ENCODE measurements at places on chromosomes 7 and 10. TPM values are rescaled to one million over a fixed set of nuclear protein-coding genes. Genes with fewer than 3 reads are reported as not detected.
A peak's percentile ranks its signal among the peaks of the same experiment; 100 is the strongest.

SPDYE11 gene
- total RNA-seq, result not detected

STEAP4 gene
- 21.7 TPM for total RNA-seq

INTS1 gene
- 32.0 TPM for total RNA-seq

NOC3L gene
- 11.0 TPM for total RNA-seq

ZNF783 gene
- total RNA-seq, result 4.8 TPM

RAB19 gene
- not detected for total RNA-seq

PLEKHS1 gene
- not detected for total RNA-seq

HOXA9 gene
- total RNA-seq, result not detected

NCAPG2 gene
- total RNA-seq, result 5.0 TPM

OR2A1 gene
- not detected for total RNA-seq

DNA sequence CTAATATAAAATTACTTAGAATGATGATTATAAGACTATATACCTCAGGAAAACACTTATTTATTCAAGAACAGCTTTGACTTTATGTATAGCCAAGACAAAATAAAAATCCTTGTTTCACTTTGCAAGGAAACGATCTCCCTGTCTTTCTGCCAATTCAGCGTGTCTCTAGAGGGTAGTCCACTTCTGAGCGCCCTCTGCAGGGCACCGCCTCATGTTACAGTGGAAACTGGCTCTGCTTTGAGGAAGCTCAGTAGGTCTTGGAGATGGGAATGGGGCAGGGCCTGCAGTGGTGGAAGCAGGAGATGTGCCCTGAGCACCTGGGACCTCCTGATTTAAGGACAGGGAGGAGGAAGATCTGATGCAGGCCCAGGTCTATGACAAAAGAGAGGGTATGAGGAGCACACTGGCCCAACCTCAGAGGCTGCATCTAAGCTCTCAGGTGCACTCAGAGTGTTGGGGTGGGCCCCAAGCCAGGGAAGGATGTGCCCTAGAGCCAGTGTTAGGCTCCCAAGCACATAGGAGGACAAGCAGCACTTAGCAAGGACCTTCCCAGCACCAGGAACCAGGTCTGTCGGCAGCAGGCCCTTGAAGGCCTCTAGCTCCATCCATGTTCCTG, 481.0 kb downstream of the TNS3 start:
- peak; percentile 68 for DNase-seq

DNA sequence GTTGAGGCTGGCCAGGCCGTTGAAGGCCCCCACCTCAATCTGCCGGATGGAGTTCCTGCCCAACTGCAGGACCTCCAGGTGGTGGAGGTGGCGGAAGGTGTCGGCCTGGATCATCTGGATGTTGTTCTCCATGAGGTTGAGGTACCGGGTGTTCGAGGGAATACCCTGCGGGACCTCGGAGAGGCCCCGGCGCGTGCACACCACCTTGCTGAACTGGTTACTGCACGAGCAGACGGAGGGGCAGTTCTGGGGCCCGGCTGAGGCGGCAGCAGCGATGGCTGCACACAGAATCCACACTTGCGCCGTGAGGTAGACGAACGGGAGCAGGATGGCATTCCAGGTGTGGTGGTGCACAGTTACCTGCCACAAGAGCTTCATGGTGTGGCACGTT, 979 bp downstream of the LRRC4 start:
- no peak for DNase-seq

- no peak for DNase-seq
These were observed 50.9 kb downstream of the SND1 start for GRCh38 chr7:127702938-127703337.

GRCh38 chr7:81207801-81208200, 288.9 kb upstream of the SEMA3C start:
- no peak for DNase-seq

DNA sequence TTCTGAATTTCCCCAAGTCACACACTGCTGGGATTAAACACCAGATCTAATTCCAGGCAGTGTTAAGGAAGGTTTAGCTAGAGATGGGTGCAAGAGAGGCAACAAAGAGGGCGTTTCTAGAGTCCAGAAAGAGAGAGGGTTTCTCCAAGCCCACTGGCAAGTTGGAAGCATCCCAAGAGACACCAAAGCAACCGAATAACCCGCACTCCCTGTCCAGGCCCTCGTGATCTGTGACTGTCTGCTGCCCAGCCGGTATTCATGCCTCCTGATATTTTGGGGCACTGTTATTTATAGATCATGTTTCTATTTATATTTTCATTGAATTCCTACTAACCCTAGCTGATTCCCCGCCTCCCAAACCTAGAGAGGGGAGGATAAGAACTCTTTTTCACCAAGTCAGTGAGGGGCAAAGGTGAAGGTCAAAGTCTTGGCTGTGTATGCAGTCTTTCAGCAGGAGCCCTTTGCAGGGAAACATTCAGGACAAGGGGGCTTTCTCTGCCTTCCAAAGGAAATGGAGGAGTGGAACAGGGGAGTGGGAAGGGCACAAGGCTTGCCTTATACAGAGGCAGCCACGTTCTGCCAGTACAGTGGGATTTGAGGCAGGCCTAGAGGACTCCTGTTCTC, 103.6 kb downstream of the SH3PXD2A start:
- DNase-seq, result peak; percentile 56

- DNase-seq, result no peak
These were observed 20.2 kb downstream of the C10orf71 start for GRCh38 chr10:49319206-49319605.

GRCh38 chr10:128664729-128665128, 538.5 kb upstream of the MKI67 start:
- no peak for DNase-seq

DNA sequence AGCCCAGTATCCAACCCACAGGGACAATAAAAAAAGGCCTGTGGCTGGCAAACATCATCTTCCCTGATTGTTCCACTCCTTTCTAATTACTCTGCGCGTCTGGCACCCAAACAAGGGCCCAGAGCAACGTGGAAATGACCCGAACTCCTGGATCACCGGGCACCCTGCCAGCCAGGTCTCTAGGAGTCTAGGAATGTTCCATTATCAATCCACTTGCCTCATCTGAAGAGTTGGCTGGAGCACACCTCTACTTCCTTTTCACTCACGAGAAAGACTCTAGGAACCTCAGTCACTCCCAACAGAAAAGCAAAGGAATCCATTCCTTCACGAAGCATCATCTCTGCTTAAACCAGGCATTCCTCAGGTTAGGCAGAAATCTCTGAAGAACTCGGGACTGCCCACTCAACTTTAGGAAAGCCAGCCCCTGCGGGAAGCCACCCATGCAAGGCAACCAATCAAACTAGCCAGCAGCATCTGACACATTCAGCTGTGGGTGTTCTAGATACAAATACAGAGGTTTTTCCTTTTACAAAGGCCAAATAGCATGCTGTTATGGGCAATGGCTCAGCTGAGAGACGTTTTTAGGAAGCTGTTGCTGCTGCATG, 37.7 kb downstream of the ATXN7L1 start:
- DNase-seq, result peak; percentile 47

DNA sequence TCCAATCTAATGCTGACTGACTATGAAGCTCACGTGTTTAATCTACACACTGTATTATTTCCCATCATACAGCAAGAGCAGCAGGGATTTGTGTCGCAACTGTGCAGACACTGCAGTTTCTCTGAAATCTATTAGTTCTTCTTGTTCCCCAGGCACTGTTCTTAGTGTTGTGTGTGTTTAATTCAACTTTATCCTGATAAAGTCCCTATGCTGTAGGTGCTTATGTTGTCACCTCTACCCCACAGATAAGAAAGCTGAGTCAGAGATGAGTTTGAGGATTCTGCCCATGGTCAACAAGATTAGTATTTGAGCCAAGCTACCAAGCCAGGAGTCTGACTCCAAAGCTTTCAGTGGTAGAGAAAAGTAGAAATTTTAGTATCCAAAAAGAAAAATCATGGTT, 22.5 kb upstream of the EPHB6 start:
- no peak for DNase-seq

GRCh38 chr10:77873536-77874380, 52.8 kb downstream of the DLG5 start:
- peak; percentile 35 for DNase-seq

DNA sequence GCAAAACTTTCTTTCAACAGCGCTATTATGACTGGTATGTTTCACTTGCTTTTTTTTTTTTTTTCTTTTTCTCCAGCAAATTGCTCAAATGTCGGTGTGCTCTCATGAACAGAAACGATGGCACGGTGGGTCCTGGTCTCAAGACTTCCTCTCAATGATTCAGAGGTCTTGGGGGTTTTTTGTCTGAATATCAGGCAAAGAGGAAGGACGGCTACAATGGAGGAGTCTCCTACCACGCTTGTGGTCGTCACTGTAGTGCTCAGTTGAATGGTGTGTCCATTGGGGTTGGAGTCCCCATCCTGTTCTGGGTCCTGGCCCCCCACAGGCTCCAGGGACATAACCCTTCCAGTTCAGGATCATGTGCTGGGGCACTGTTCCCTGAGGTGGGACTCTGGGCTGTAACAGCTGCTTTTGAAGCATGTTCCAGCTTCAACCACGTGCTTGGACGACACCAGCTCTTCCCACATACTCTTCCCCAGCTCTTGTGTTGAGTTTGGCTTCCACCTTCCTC, 266.7 kb upstream of the KLF6 start:
- DNase-seq, result no peak

DNA sequence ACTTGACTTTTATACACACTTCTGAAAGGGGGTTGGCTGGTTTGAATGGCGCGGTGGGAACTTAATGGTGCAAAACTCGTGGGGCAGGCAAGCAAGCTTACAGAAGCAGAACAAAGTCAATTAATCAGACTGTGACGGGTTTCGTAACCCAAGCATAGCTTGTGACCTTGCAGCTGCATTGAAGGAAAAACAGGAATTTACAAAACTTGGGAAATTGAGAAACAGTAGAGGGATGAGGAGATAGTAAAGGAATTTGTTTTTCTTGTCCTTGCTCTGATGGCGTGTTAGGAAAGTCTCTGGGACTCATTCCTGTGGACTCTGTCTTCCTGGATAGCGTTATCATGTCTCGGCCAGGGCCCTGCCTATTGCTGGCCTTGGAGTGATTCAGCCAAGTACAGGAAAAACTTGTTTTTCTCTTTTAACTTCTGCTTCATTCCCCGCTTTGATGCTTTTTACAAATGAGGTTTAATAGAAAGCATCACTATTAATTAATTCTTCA, 220.0 kb upstream of the KCND2 start:
- peak; percentile 51 for DNase-seq

GRCh38 chr10:131532291-131532690, 220.8 kb upstream of the TCERG1L start:
- DNase-seq, result no peak

DNA sequence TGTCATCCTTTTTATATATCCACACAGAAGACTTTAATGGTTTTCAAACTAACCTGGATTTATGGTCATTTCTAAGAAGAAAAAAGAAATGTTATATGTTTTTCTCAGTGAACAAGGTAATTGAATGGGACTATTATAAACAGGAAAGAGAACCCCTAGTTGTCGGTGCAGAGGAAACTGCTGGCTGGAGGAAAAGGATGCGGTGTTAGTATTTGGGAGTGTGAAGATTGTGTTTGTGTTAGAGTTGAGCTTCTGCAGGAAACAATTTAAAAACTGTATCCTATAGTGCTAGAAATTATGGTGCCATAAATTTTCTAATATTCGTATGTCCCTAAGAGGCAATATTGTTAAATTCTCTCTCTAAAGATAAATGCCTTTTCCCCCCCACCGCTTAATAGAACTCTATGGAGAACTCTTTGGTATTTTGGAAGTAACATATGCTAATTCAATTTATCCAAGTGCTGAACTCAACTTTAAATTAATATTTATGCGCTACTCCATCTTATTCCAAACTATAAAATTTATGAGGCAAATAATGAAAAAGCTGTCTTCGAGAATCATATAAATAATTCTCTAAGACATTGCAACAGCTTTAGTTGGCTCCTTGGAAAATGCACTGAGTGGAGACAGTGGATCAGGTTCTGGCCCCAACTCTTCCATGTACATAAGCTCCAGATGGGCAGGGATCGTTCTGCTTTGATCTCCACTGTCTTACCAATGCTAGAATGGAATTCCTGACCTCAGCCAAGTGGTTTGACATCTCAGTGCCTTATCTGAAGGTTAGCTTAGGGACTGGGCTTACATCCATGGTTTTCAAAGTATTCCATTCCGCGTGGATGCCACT, 5.6 kb downstream of the BZW2 start:
- DNase-seq, result no peak

GRCh38 chr7:123792547-123792946, 43.7 kb upstream of the WASL start:
- no peak for DNase-seq

GRCh38 chr10:22319980-22320558, 830 bp upstream of the BMI1 start:
- no peak for DNase-seq

DNA sequence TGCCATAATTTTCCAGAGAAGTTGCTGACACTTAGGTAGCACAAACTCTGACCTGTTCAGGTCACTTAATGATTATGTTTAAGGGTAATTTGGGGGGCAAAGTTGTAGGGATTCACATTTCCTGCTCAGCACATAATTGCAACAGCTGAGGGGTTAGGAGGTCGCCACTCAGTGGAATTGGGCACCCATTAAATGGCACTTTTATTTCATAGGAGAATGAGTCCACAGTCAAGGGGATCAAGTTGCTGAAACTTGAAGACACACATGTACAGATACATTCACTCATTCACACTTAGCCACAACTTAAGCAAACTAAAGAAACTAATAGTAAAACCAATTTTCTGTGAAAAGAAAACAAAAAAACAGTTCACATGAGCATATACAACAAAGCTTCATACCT, 1.5 kb downstream of the PCDH15 start:
- no peak for DNase-seq

GRCh38 chr10:44853148-44853734, 57.9 kb upstream of the TMEM72 start:
- DNase-seq, result no peak

DNA sequence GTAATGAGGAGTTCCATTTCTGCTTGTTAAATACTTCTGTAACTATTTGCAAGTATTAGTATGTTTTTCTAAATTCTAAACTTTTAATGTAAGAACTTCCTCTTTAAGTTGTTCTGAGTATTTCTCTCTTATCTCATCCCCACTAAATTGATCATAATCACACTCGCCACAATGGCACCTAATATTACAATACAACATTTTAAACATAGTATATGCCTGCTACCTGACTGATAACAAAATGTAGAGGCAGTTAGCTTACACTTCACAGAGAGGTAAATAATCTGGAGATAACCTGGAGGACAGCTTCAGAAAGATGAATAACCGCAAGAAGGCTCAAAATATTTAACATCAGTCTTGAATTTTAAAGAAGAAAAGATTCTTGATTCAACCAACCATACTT, 48.6 kb downstream of the HIBADH start:
- DNase-seq, result no peak

DNA sequence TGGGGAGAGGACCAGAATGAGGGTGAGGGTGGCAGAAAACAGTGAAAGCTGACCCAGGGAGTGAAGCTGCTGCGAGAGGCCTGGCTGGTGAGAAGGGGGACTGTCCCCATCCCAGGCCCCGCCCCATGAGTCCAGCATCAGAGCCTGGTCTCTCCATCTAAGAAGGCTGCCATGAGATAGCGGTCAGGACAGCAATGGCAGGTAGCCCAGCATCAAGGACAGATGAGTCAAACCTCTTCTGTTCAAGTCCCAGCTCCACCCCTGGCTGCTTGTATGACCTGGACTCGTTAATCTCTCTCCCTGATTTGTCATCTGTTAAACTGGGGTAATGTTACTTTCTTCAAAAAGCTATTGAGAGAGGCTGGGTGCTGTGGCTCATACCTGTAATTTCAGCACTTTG, 22.2 kb downstream of the GPNMB start:
- DNase-seq, result peak; percentile 67

GRCh38 chr10:118045158-118045836, 1.4 kb downstream of the RAB11FIP2 start:
- DNase-seq, result no peak

GRCh38 chr7:102140952-102141370, 145.7 kb upstream of the SH2B2 start:
- DNase-seq, result no peak

Measured in left ventricle myocardium superior (tissue), 1 donor.